Kidney tubule cell (primary cell): ENCODE measurements at places on chromosomes 16 and 17.

DNA sequence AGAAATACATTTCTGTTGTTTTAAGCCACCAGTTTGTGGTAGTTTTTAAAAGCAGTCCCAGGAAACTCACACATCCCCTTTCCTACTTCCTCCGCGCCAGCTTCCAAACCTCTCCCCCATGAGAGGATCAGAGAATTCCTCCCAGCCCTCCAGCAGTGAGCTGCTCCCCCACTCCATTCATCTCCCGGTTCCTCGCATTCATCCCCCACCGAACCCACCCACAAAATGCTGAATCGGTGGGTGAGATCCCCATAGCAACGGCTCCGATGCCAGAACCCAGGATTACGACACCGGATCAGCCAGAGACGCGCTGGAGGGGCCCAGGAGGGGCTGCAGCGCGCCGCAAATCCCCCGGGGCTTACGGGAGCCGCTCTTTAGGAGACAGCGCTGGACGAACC lies 251.4 kb upstream of the RPL38 start:
- DNase-seq = no peak

DNA sequence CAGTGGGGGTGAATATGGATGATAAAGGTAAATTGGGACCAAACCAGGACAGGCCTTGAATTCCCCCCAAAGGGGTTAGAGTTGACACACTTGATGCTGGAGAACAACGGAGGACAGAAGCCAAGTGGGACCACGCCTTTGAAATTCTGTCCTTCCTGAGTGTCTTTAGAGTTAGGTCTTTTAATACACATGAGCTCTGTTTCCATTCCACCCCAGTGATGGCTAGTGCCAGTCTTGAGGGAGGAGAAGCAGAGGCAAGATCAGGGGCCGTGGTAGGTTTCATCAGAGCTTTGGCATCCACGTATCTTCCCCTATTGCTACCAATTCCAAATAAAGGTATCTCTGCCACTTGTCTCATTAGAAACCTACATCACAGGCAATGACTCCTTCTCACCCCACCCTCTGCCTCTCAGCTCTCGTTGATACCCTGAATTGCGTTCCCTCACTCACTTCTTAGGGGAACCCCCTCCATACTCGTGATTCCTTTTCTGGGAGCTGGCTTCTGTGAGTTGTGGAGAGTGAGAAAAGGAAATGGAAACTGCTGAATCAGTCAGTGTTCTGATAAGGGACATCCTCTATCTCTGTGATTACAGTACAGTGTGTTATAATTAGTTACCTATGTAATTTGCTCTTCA lies 2.4 kb upstream of the CCL3L1 start:
- DNase-seq = no peak

GRCh38 chr17:74569020-74570003 lies 2.0 kb upstream of the CD300H start:
- DNase-seq = peak; percentile 92

- DNase-seq = peak; percentile 76
Observed at GRCh38 chr17:42989726-42990652, 8.2 kb upstream of the RPL27 start.

DNA sequence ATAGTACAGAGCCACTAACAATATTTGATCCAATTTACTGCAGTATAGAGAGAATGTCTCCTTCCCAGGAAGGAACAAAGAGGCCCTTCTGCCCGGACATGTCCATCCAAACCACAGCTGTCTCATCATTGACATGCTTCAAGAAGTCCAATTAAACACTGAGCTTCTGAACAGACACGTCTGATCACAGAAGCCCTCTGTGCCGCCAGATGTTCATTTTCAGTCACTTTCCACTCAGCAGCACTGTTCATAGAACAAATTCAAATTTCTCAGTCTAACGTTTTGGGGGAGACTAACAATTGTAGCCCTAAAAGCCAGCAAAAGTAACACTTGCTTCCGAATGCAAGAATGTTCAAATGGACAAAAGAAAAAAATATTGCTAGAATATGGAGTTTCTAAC lies 15.3 kb downstream of the ZC3H7A start:
- DNase-seq = peak; percentile 75

- no peak for DNase-seq
Observed at GRCh38 chr16:72850853-72851252, 197.1 kb downstream of the ZFHX3 start.

GRCh38 chr16:2223942-2224486 lies 623 bp downstream of the E4F1 start:
- peak; percentile 61 for DNase-seq

GRCh38 chr17:71793518-71793917 lies 327.3 kb upstream of the SOX9 start:
- DNase-seq = peak; percentile 21

DNA sequence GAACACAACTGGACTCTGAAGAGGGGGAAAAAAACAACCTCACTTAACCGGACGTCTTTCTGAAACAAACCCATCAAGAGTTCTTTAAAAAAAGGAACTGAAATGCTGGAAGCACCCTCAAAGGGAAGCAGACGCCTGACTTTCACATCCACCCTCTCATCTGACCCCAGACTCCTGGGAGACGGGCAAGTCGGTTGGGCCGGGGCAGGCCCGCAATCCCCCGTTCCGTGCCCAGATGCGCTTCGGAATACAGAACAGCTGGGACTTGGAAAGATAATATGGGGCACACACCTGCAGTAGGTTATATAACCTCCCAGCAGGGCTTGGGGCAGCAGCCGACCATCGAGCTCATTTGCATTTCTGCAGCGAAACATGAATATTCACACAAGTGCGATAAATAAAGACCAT lies 3.7 kb downstream of the ARHGAP27 start:
- no peak for DNase-seq

- peak; percentile 59 for DNase-seq
Observed at GRCh38 chr17:8151641-8152111, 528 bp downstream of the PER1 start.
